ENCODE measurements at places on chromosomes 16 and 17.

- no peak for DNase-seq
These were observed 510.7 kb downstream of the MAF start for GRCh38 chr16:79089735-79090284.

- no peak for DNase-seq
These were observed 5.0 kb downstream of the CTF1 start for GRCh38 chr16:30901201-30902028.

DNA sequence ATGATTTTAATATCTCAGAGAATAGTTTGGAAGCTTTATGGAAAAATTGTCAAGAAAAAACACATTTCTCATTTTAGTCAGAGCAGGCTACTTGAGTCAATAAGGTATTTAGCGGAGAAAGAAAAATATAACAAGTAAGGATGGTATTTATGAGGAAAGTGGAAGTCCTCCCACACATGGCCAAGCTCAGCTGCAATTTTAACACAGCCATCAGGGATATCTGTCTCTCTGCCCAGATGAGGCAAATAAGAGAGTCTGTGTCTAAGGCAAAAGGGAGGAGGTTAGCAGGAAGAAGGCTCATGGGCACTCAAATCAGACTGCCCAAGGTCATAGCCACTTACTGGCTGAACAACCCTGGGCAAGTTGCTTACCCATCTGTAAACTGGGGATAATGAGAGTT lies 5.2 kb upstream of the CMTM2 start:
- DNase-seq: no peak

- no peak for DNase-seq
These were observed 3.9 kb upstream of the CPNE7 start for GRCh38 chr16:89571636-89572035.

GRCh38 chr16:81782236-81782635 lies 3.1 kb downstream of the PLCG2 start:
- DNase-seq: no peak

GRCh38 chr17:61412143-61412859 lies 12.7 kb downstream of the TBX2 start:
- DNase-seq: peak; percentile 77

- DNase-seq: no peak
These were observed 42.2 kb downstream of the RBFOX3 start for GRCh38 chr17:79568661-79569060.

DNA sequence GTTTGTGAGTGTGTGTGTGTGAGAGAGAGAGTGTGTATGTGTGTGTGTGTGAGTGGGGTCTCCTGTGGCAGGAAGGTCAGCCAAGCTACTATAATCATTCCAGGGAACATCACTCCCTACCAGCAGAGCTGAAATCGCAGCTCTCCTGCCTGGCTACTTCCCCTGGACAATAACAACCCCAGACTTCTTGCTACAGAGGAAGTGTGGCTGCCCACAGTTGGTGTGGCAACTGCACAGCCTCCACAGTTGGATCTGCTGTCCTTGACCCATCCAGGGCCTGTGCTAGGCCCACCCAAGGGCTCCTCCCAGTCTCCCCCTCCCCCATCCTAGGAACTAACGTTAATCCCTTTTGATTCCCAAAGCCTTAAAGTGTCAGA lies 1.5 kb downstream of the SLC13A5 start:
- no peak for DNase-seq

DNA sequence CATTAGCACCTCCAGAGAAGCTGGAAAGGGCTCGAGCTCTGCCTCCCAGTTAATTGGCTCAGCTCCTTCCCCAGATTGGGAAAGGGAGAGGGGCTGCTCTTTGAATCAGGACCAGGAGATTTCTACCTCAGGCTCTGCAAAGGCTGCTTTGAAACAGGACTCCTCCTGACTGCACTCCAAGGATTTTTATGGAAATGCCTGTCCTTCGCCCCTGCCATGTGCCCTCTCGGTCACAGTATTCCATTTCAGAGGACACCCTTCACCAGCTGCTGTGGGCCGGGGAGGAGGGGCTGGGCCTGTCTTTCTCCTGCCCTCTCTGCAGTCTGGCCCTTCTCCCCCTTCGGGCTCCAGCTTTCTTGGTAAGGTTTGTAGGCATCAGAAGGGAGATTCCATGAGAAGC lies 13.6 kb downstream of the MRM1 start:
- no peak for DNase-seq

GRCh38 chr16:88818575-88818874 lies 6.8 kb upstream of the APRT start:
- DNase-seq: no peak
